Stimulated activated CD4-positive, alpha-beta T cell treated with anti-CD3 and anti-CD28 coated beads, TNF-alpha, amount 100 ng/mL, for 48 hours (primary cell): ENCODE measurements at places on chromosomes 3 and 15.

DNA sequence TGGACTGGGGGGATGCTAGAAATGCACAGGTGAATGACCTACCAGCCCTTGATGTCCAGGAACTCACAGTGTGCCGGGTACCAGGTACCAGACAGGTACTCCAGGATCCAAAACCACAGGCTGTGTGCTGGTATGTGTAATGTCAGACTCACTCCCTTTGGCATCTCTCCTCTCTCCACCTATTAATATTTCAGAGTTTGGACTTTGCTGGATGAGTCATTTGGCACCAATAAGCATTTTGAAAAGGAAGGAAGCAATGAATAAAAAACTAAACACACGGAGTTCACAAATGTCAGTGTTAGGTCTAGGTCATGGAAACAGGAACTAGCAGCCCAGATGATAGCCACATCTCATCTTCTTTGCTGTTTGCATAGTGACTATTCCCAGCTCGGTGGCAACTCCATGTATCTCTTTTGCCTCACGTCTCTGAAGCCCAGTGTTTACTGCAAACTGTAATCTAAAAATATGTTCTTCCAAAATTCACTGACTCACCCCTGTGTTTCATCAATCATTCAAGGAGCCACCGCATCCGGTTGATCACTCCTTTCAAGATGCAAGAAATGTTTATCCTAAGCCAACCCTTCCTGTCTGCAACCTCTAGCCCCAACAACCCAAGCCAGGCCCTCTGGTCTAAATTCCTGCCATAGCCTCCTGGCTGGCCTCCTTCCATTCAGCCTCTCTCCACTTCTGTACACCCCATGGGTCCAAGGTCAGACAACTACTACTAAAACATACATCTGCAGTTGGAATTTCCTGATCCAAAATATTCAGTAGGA lies 8.4 kb downstream of the ITGB5 start:
- DNase-seq, result no peak

GRCh38 chr3:181773921-181774320 lies 62.2 kb downstream of the SOX2 start:
- DNase-seq, result no peak

DNA sequence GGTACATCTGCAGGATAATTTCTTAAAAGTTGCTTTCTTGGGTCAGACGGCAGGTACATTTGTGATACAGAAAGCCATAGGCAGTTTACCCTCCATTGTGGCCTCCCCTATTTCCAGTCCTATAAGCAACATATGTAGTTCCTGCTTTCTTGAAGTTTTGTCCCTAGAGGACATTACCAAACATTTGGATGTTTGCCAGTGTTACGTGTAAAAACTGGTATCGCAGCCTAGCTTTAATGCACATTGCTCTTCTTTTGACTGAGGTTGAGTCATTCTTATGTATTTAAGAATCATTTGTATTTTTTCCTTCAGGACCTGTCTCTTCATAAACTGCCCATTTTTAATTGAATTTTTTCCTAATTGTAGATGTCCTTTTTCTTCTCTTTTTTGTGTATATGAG lies 114.3 kb downstream of the DIPK2A start:
- DNase-seq, result no peak

GRCh38 chr3:126361211-126361610 lies 4.0 kb upstream of the KLF15 start:
- no peak for DNase-seq

DNA sequence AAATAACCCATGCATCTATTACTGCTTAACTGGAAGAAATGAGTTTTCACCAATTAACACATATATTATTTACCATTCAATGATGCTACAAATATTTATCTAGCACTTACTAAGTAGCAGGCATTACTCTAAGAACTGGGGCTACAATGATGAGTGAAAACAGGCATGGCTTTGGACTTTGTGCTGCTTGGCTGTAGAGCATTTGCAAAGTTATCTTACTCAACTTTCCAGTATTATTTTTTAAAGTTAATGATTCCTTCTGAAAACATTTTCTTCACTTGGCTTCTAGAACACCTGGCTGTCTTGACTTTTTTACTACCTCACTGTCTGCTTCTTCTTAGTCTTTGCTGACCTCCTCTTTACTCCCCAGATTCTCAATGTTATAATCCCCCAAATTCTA lies 1.8 kb downstream of the C3orf33 start:
- DNase-seq, result no peak

- no peak for DNase-seq
These were observed 3.8 kb upstream of the TMEM44 start for GRCh38 chr3:194637066-194637465.

DNA sequence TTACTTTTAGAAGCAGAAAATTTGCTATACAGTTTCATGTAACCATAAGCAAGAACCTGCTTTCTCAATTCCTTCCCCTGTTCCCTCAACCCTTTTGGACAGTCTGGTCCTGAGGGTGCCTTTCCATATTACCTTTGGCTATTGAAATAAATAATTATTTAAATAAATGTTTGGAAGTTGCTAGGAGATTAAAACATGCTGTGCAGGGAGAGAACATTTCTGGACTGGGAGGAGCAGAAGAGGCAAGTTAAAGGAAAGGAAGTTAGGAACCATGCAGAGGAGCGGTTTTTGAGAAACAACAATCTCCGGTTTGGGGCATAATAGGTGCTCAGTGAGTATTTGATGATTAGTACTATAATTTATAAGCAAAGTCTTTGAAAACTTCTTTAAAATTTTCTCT lies 41.8 kb downstream of the ZNF609 start:
- no peak for DNase-seq

- DNase-seq, result no peak
These were observed 11.9 kb upstream of the ARHGEF3 start for GRCh38 chr3:56813653-56813960.

DNA sequence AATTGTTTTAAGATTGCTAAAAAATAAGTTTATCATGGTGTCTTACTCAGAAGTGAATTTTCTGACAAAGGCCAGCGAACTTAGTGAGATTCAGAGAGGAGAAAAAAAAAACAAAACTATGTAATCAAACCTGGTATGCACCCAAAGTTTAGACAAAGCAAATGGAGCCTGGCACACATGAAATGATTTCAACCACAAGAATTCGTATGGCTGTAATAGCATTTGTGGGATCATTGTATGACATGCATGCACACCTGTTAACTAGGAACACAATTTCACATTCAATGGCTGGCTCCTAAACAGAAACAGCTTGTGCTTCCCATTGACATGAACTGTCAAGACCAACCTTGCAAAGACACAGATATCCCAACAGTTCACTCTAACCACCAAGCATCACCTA lies 94.6 kb downstream of the ZIC4 start:
- DNase-seq, result no peak

DNA sequence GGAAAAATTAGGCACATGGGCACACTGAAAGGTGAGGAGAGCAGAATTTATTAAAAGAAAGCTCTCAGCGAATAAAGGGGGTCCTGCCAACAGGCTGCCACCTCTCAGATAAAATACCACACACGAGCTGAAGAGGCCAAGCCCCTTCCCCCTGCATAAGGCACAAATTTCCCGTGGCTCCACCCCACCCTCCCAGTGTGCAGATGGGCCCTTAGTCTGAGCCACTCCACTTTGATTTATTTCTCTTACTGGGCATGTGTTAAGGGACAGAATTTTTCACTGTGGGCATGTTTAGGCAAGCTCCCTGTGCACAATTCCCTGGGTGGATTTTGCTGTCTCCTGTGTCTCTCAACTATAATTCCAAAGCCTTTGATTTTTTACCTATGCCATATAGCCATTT lies 409.8 kb downstream of the TBL1XR1 start:
- no peak for DNase-seq

- DNase-seq, result no peak
These were observed 249.9 kb downstream of the ROBO1 start for GRCh38 chr3:79517766-79518413.

- no peak for DNase-seq
These were observed 31.3 kb downstream of the LDHAL6B start for GRCh38 chr15:59237924-59238331.

DNA sequence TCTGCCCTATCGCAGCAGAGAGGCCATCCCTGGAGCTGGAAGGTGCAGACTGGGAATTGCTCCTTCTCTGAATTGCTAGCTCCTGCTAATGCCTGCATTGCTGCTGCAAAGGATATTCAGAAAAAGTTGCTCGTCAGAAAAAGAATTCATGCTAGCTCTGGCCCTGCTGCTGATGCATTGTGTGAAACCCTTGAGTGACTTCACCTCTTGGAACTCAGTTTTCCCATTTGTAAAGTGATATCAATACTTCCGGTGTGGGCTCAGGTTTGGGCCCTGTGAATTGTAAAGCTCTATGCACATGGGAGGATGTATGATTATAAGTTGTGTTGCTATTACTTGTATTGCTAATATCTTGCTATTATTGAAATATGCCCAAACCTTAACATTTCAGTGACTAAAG lies 11.4 kb downstream of the SQOR start:
- DNase-seq, result no peak

DNA sequence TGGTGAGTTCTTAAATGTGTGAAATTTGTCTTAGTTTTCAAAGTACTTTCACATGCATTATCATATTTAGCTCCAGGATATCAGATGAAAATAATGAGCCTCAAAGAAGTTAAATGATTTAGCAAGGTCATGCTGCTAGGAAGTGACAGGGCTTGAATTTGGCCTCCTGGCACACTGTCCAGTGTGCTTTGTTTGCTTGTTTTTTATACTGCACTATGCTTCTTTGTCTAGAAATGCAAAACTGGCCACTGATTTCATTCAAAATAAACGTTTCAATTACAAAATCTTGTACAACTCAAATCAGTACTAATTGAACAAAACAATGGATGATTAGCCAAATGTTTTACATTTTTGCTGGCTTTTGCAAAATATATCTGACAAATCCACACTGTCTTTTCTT lies 583.3 kb upstream of the CBLB start:
- DNase-seq, result no peak

- no peak for DNase-seq
These were observed 98.2 kb downstream of the MYH15 start for GRCh38 chr3:108412121-108412750.

DNA sequence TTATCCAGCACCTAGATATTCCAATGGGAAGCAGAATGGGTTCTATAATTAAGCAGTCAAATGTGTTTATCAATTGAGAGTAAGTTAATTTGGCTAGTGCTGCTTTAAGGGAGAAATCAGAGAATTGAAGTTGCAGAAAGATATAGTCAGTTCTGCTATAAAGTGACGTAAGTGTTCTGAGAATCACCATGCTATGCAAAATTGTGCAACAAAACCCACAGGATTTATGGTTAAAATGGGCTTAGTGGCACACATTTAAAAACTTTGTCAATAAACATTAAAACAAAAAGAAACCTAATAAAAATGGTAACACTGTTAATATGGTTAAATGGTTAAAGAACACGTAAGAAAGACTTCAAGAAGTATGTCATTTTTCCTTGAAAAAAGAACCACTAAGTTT lies 74.5 kb downstream of the TMEM108 start:
- DNase-seq, result no peak

- DNase-seq, result no peak
These were observed 30.5 kb downstream of the CACNA2D2 start for GRCh38 chr3:50472958-50473357.

GRCh38 chr3:55658270-55658669 lies 171.2 kb upstream of the WNT5A start:
- DNase-seq, result no peak

GRCh38 chr3:110528305-110529121 lies 543.1 kb upstream of the NECTIN3 start:
- no peak for DNase-seq

DNA sequence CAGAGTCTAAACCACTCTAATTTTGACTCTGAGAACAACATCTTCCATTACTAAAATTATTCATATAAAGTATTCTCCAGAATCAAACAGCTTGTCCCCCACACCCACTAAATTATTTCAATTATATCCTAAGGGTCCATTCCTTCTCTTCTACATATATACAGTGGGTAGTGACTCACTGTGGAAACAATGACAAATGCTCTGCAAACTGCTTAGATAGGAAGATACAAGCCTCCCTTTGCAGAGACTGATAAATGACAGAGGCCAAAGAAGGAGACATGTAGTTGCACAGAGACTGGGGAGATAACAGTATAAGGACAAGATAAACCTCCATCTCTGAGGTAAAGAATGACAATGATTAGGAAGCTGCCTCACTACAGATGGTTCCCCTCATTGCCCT lies 1087.4 kb downstream of the AGBL1 start:
- DNase-seq, result no peak

DNA sequence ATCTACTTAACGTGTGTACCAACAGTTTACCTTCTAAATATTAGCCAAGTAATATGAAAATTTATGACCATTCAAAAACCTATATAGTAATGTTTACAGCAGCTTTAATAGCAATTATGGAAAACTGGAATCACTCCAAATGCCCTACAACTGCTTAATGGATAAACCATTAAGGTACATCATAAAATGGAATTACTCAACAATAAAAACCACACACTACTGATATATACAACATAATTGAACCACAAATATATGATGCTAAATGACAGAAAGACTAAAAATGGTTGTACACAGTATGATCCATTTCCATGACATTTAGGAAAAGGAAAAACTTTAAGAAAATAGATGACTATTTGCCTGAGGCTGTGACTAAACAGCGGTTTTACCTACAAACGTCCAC lies 467.1 kb upstream of the EPHA6 start:
- no peak for DNase-seq
